ENCODE measurements at places on chromosomes 2 and 18.
A peak's percentile ranks its signal among the peaks of the same experiment; 100 is the strongest.

- no peak for DNase-seq
Observed at GRCh38 chr2:217370391-217370790, 510.5 kb upstream of the TNP1 start.

GRCh38 chr2:223837287-223838061 lies at the start of gene AP1S3:
Gene AP1S3, minus strand, starts transcription at chr2:223837582. Its CDS starts 132 bp downstream, at chr2:223837450.
- DNase-seq, result peak; percentile 51

DNA sequence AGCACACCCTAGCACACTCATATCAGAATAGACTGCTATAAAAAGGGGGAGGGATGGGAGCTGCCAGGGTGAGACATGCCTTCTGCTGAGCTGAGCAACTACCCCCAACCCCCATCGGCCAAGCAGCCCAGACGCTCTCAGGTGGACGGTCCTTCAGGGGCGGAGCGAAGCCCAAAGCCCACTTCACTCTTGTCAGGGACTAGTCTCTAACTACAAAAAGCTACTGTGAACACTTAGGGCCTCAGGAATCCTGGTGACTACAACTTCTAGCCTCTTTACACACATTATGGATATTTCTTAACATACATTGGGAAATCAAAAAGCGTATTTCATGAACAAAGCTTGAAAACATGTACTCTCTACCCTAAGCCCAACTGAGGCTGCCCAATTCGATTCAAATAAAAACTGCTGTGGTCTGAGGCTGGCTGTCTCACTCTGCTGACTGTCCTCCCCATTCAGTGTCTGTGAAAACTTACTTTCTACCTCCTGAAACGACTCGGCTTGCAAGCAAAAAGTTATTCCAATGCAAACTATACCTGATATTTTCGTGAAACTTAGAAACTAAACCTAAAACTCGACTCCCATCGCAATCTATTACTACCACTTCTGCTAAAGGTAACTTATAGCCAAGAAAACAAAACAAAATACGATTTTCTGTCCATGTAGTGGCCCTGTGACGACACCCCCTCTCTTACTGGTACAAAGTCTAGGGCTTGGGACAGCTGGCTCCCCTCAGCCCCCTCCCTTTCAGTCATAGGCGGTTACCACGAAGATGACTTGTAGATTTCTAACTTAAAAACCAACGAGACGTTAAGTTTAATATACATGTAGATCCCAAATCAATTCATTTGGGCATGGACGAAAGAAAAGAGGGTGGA lies 1.2 kb downstream of the SERTAD2 start:
- DNase-seq, result no peak

GRCh38 chr2:231934441-231935206 lies 8.4 kb upstream of the NPPC start:
- DNase-seq, result no peak

GRCh38 chr2:169365029-169365480 lies 2.7 kb upstream of the LRP2 start:
- DNase-seq, result no peak

- DNase-seq, result no peak
Observed at GRCh38 chr2:47629501-47630460, 153.2 kb upstream of the MSH6 start.

- no peak for DNase-seq
Observed at GRCh38 chr2:1294900-1295299, 118.4 kb upstream of the TPO start.

GRCh38 chr2:5976531-5977065 lies 284.4 kb downstream of the SOX11 start:
- DNase-seq, result no peak

DNA sequence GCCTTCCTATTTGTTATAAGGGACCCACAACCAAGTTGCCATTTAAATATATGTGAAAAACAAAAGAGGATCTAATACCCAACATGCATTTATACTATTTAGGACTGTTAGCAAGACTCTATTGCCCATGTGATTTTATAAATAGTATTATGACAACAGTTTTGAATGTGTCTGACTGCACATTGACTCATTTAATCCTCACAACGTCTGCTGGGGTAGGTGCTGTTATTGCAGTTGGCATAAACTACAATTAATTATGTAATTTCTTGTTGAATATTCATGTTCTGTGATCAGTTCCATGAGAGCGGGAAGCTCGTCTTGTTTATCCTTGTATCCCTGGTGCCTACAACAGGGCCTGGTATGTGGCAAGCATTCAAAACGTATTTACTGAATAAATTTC lies 53.7 kb downstream of the SH2D6 start:
- no peak for DNase-seq

DNA sequence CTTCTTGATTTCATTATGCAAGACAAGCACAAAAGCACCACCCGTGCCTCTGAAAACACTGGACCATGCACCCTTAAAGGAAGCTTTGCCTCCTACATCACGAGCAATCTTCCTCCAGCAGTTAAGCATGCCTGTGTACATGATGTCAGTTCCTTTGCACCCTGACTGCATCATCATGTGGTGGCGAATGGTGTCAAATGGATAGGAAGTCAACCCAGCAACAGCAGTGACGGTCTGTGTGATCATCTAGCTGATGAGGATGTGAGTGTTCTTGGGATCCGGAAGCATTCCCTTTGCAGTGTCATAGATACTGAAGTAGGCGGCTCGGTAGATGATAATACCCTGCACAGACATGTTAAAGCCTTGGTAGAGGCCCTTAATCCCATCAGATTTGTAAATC lies 240.7 kb upstream of the FAM98A start:
- no peak for DNase-seq

DNA sequence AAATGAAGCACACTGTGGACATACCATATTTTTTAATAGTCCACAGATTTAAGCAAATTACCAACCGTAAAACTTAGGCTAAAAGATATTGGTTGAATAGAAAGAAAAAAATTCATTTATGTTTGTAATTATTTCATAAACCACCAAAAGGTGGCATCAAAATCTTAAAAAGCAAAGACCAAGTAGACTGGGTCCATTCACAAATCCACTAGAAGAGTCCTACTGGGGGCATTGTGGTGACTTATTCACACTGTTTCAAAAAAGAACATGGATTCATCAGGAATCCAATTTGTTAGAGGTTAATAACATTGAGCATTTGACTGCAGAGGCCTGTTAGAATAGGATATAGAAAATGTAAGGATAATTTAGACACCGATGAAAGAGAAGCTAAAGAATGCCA lies 194.9 kb upstream of the KYNU start:
- no peak for DNase-seq

DNA sequence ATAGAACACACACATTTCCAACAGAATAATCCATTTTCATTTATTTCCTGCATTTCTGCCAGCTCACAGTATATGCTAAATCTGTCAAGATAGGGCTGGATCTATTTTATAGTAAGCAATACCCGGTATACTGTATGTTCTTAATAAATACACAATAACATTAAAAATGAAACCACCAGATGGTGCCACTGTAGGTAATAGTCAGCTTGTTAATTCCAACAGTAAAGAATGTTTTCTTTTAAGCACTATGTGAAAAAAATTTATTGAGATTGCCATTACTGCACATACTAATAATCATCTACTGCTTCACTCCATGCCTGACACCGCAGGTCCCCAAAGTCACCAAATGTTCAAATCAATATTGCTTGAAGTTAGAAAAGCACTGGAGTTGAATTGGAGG lies 131.5 kb upstream of the PGAP1 start:
- no peak for DNase-seq

GRCh38 chr2:121907928-121908327 lies 152.5 kb downstream of the TSN start:
- no peak for DNase-seq

- DNase-seq, result no peak
Observed at GRCh38 chr18:40470723-40471122, 1484.3 kb upstream of the PIK3C3 start.

- no peak for DNase-seq
Observed at GRCh38 chr2:105770149-105770548, 25.4 kb downstream of the NCK2 start.

- no peak for DNase-seq
Observed at GRCh38 chr2:105518897-105519296, 120.0 kb upstream of the FHL2 start.

DNA sequence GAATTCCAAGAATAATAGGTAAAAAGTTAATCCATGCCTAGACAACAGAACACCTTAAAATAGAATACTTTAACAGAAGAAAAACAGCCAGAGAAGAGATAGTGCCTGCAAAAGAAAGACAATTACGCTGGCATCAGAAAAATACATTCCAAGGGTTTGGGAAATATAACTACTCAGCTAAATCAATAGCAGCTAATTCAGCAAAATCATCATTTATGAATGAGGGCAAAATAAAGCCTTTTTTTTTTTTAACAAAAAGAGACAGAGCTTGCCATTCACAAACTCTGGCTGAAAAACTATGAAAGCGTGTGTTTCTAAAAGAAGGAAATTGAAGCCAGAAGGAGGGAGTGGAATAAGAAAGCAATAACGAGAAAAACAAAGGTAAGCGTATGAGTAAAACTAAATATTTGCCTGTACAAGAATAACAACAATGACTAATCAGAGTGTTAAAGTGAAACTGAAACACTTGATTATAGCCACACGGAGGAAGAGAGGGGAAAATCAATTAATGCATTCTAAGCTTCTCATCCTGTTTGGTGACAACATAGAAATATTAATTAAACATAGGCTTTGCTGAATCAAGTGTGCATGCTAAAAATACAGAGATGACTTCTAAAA lies 90.2 kb downstream of the EHD3 start:
- DNase-seq, result no peak

GRCh38 chr2:177675825-177676224 lies 283.3 kb downstream of the AGPS start:
- no peak for DNase-seq

DNA sequence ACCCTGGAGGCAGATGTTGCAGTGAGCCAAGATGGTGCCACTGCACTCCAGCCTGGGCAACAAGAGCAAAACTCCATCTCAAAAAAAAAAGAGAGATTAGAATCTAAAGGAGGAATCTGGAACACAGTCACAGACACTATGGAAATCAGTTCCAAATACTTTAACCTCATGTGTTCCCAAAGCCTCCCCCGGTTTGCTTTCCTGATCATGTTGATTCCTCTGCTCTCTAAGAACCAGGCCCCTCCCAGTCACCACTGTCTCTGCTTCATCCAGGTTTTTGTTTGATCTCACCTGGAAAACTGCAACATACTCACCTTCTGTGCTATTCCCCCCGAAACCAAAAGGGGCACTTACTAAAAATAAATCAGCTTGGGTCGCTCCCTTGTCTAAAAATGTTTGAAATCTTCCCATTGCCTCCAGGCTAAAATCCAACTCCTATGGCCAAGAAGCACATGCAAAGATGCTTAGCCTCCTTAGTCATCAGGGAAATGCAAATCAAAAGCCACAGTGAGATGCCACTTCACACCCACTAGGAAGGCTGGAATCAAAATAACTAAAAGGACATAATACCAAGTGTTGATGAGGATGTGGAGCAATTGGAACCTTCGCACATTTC lies 6.2 kb upstream of the NEU2 start:
- no peak for DNase-seq

GRCh38 chr2:234459401-234460009 lies 37.4 kb downstream of the ARL4C start:
- no peak for DNase-seq

DNA sequence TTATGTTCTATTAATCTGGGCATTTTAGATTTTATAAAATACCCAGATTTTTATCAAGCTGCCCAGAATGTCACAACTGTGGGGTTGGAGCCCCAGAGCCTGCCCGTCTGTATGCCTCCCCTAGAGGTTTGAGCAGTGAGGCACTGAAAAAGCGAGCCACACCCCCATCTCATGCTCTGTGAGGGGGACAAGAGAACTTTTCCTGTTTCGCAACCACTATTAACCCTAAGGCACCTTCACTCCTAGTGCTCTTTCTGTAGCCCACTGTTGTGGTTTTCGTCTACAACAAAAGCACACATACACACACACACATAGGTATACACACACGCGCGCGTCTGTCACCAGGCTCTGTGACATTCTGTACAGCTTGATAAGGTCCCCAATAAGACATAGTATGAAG lies 38.0 kb downstream of the DCDC2C start:
- no peak for DNase-seq

GRCh38 chr18:66461344-66461743 lies 142.5 kb downstream of the CDH19 start:
- DNase-seq, result no peak

DNA sequence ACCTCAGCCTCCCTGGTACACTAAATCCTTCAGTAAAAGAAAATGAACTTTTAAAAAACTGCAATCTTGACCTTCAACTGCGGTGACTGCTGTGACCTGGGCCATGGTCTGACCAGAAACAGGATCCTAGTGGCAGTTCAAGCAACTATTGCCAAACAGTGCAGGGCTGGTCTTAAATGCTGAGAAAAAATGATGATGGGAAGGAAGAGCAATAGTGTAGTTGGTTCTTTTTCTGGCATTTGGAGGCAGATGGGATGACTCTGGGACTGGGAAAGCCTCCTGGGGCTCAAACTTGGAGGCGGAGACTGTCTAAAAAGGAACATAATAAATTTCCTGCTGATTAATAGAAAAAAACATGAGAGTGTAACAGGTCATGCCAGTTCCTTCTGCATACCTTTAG lies 45.4 kb downstream of the CHN1 start:
- no peak for DNase-seq

DNA sequence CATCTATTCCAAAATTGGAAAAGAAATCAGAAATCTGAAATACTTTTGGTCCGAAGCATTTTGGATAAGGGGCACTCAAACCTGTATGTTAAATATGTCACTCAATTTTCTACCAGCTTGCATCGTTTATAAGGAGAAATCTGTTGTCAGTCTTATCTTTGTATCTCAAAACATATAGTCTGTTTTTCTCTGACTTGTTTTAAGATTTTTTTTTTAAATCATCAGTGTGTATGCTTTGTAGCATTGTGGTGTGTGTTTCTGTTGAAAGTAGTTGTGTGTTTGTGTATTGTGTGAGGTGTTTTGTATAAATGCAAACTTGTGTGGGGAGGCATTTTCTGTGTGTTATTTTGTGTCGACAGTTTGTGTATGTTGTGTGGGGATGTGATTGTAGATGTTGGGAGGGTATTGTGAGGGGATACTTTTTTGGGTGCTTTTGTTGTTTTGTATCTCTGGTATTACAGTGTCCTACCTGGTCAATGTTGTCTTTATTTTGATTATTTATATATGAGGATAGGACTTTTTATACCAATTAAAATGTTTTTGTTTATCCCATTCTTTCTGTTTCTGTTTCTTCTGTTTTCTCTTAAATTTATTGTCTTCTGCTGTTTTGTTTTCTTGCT lies 30.9 kb downstream of the SMCHD1 start:
- DNase-seq, result no peak

DNA sequence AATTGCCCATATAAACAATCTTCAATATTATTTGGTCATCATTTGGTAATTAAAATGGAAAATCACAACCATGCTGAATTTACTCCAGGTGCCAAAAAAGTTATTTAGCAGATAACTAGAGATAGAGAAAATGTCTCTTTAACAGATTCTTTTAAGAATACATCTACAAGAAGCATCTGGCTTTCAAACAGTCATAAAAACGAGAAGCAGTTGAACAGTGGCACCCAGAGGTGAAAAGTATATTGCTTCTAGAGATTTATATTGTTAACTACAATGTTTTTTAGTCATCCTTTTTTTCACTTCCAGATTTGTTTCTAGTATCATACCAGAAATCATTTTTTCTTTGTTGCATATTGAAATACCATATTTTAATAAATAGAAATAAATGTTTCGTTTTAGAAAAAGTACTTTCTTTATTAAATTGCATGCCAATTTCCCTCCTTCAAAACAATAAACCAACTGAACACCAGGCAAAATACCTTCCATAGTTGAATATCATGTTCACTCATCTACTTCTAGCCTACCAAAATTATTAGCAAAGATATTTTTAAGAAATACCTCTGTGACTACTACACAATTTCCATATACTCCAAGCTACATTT lies 65.4 kb upstream of the HNRNPA3 start:
- DNase-seq, result no peak

- no peak for DNase-seq
Observed at GRCh38 chr2:15725782-15726112, 134.1 kb downstream of the DDX1 start.
